Neural crest cell (in vitro differentiated cells): ENCODE measurements at places on chromosomes 3 and 15. TPM values are rescaled to one million over a fixed set of nuclear protein-coding genes. Genes with fewer than 3 reads are reported as not detected.

GATM gene
- 9.7 and 10.7 TPM in 2 replicates for total RNA-seq

DNA sequence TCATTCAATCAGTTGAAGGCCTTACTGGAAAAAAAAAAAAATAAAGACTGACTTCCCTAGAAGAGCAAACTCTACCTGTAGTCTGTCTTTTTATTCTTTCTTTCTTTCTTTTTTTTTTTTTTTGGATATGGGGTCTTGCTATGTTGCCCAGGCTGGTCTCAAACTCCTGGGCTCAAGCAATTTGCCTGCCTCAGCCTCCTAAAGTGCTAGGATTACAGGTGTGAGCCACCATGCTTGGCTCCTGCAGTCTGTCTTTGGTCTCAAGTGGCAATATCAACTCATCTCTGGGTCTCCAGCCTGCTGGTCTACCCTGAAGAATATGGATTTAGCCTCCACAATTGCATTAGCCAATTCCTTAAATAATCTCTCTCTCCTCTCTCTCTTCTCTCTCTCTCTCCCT, 167.7 kb upstream of the P2RY1 start:
- DNase-seq: no peak

GRCh38 chr3:148922467-148922866, 57.4 kb downstream of the CPA3 start:
- no peak for DNase-seq

UCN2 gene
- 1.3 TPM in 2 replicates for total RNA-seq

- DNase-seq: no peak
Measured at GRCh38 chr15:55186331-55186730, 10.4 kb downstream of the RSL24D1 start.

DNA sequence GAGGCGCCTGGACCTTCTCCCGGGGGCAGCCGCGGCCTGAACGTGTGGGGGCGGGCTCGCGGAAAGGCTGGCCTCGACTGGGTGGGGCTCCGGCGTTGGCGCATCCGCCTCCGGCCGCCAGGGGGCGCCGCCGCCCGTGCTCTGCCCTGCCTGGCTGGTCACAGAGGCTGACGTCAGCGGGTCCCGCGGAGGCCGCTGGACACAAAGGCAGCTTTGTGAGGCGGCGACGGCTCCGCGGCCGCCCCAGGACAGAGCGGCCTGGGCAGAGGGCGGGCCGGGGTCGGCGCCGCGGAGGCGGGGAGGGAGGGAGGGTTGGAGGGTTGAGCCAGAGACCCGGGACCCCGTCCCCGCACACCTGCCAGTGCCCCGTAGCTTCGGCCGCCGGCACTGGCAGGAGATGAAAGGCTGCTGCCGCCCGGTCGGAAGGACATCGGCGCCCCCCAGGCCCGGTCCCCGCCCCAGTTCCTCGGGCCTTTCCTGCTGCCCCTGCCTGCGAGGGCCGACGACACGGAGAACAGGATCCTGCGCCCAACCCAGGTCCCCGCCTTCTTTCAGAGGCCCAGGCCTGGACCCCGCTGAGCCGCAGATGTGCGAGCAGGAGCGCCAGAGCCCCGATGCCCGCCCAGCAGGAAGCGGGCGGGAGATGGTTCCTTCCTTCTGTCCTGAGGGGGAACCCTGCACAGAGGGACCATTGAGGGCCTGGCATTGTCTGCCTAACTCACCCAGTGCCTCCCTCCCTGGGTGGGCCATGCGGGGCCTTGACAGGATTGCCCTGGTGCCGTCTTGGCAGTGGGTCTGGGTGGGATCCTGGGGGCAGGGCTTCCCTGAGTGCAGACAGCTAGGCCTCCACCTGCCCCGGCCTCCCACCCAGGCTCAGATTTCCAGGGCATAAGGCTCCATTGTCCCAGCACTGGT, 8.7 kb upstream of the SEMA3B start:
- peak; percentile 94 for DNase-seq

- DNase-seq: no peak
Measured at GRCh38 chr3:180704532-180704931, 25.2 kb upstream of the CCDC39 start.

GRCh38 chr15:80447077-80447476, 42.9 kb downstream of the ARNT2 start:
- DNase-seq: no peak

GRCh38 chr3:102200126-102200525, 234.7 kb upstream of the ZPLD1 start:
- no peak for DNase-seq

ADPRH gene
- total RNA-seq: 3.5 TPM in 2 replicates

C3orf52 gene
- 21.5 and 22.5 TPM in 2 replicates for total RNA-seq

DNA sequence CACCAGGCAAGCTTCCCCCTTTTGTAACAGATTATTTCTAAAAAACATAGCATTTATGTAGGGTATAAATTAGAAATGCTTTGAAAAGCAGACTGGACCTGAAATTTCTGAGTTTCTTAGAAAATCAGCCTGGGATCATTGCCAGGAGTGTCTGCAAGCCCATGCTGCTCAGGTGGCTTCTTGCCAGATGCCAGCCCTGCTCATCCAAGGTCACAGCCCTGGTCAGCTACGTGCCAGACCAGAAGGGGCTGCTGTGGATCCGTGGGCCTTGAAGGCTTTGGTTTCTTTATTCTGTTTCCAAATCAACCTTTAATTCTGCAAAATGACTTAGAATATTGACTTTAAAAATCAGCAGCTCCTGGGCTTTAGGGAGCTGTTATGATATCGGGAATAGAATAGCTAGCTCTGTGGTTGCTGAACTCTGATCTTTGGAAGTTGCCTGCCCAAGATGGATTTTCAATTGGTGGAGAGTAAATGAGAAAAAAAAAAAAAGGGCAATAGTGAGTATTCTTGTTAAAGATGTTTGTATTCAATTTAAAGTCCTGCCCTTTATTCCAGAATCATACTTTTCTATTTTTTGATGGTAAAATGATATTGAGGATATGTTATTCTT, 370.1 kb upstream of the ONECUT1 start:
- no peak for DNase-seq
